Muscle of arm (tissue), 14 donors: ENCODE measurements at places on chromosomes 5 and 9.

- DNase-seq = no peak
Observed at GRCh38 chr9:111948951-111949350, 52.3 kb downstream of the UGCG start.

GRCh38 chr5:149904293-149904886 lies 40.2 kb downstream of the PDE6A start:
- no peak for DNase-seq

GRCh38 chr9:17063535-17064135 lies 71.2 kb upstream of the CNTLN start:
- DNase-seq = peak; percentile 30

DNA sequence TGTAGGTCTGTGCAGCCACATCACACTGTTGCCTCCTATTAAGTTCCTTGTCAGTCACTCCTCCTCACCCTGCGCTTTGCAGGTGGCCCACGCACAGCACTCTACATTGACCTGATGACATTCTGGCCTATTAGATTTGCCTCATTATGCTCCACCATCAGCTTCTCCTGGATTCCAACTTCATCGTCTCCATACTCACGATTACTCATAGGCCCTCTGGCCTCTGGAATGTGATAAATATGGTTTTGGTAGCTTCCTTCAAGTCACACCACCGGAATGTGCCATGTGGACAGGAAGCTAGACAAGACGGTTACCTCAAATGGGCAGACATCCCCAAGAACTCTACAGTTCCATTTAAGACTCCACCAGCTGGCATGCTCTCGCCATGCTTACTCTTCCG lies 158.0 kb upstream of the LHFPL2 start:
- no peak for DNase-seq

GRCh38 chr5:54567996-54568395 lies 50.4 kb downstream of the SNX18 start:
- DNase-seq = no peak

- no peak for DNase-seq
Observed at GRCh38 chr5:100634937-100635534, 99.9 kb downstream of the FAM174A start.

GRCh38 chr5:82517544-82518075 lies 239.5 kb upstream of the RPS23 start:
- DNase-seq = no peak

- DNase-seq = no peak
Observed at GRCh38 chr9:124358631-124359030, 56.6 kb downstream of the PSMB7 start.

DNA sequence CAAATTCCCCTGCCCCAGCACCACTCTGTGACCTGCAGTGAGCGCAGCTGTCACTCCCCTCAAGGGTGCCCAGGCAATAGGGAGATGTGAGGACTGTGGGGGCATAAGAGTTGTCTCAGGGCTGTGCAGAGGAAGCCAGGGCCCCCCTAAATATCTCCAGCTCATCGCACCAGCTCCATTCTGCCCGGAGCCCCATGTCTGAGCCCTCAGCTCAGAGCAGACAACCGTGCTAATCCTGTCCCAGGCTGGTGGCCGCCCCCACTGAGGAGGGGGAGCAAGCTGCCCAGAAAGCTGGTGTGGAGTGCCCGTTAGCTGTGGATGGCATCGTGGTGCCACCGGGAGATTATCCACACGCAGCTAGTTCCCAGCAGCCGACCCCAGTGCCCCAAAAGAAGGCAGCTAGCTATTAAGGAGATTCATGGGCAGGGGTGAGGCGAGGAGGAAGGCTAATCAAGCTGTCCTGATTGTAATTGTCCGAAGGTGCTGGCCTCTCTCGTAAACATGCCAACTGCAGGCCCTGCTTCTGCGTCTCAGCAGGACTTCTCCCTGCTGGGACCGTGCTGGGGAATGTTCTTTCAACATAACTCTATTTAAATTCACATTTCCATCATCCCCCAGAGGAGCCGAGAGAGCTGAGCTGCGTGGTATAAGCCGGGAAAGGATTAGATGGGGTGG lies 17.0 kb upstream of the FIBCD1 start:
- DNase-seq = no peak

DNA sequence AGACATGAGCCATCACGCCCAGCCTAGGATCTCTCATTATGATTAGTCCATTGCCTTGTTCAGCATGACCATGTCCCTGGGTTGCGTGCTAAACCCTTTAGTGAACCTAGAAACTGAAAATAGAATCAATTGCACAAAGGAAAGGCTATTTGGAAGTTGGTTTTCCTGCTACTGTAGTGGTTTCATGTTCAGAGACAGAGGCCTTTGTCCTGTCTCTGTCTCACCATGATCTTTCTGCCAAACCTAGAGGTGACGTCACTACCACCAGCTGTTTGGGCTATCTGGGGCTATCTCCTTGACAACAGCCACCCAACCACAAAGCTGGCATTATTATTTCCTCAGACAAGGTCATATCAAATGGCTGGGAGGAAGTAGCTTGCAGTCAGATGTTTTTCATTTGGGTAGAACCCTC lies 4.0 kb upstream of the CDK5RAP2 start:
- peak; percentile 52 for DNase-seq

DNA sequence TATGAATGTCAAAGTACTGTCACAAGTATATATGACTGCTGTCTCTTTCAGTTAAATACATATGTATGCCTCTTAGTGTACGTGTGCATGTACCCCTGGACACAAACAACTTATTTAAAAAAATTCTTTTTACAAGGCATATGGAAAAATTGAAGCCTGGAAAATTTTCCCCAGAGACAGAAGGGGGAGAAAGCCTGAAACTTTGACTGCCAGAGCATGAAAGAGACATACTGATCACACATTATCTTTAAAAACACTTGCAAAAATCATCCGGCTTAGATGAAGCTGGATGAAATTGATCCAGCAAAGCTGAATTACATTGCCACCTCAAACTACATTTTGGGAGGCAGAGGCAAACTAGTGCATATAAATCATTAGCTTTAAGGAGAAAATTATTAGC lies 88.0 kb upstream of the NFIB start:
- peak; percentile 56 for DNase-seq

DNA sequence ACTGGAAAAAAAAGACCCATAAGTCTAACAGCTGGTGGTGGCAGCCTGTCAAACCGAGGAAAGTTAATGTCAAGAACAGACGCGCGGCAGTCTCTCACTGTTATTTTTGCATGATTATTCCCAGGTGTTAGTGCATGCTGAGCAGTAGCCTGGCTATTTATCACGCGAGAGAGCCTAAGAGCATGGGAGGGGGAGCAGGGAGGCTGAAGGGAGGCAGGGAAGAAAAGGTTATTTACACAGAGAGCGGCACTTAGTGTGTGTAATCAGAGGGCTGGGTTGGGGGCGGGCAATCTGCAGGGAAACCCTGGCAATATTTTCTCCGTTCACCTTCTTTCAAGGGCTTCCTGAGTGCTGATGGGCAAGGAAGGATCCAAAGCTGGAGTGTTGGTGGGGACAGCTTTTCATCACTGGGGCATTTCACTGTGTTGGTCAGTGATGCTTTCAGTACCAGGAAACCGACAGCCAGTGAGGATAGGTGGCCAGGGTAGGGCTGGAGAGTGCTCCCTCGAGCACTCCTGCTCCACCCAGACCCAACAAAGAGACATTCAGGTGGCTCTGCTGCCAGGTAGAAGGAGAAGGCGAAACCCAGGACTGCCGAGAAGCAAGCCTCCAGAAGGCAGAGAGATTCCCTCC lies 39.6 kb downstream of the ZNF608 start:
- DNase-seq = peak; percentile 91

DNA sequence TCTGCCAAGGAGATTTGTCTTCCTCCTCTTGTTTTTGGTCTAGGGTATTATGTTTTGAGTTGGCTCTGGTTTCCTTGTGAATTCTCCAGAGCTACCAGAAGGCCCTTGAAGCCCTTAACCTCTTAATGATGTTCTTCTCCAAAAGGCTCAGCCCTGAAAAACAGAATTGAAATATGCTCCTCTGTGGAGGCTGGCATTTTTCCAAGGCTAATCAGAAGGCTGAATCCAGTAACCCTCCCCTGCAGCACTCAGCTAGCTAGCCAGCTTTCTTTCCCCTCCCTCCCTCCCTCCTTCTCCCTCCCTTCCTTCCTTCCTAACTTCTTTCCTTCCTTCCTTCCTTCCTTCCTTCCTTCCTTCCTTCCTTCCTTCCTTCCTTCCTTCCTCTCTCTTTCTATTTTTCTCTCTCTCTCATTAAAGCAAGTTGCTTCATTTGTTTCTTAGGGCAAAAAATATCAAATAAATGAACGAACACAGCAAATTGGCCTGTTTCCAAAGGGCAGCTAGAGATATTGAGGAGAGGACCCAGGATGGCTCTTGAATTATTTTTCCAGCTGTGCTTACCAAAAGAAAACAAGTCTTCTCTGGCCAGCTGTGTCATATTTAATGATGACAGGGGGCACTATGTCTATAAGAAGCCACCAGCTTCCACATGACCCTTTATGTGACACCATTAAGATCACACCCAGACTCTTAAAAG lies 38.7 kb downstream of the JAKMIP2 start:
- peak; percentile 21 for DNase-seq

- no peak for DNase-seq
Observed at GRCh38 chr5:91282210-91282609, 100.9 kb downstream of the ARRDC3 start.

DNA sequence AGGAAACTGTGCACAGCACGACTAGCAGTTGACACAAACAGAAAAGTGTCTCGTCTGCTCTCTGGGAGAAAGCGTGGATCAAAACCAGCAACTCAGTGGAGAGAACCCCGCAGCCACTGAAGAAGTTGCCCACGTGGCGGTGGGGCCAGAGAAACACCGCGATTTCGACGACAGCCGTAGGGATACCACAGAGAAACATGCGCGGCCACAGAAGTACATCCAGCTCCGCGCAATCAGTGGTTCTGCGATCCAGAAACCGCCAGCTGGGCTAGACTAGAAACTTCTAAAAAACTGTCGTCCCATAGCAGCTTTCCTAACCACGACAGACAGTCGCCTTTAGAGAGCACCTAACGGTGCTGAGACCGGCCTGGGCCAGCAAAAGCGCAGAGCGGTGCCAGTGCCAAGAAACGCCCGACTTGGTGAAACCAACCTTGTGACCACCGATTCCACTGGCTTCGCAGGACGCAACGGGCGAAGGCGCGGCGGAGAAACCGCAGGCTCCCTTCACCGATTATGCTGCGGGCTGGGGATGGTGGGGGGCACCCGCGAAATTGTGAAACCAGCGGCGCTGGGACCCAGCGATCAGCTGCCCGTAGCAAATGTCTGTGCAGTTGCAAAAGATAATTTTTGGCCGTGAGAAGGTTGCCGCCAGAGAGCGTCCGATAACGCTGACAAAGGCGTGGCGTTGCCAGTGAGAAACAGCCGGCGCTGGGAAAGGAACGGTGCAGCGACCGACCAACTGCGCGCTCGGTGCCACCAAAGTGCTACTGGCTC lies 2.7 kb upstream of the ANXA2R start:
- DNase-seq = peak; percentile 78

DNA sequence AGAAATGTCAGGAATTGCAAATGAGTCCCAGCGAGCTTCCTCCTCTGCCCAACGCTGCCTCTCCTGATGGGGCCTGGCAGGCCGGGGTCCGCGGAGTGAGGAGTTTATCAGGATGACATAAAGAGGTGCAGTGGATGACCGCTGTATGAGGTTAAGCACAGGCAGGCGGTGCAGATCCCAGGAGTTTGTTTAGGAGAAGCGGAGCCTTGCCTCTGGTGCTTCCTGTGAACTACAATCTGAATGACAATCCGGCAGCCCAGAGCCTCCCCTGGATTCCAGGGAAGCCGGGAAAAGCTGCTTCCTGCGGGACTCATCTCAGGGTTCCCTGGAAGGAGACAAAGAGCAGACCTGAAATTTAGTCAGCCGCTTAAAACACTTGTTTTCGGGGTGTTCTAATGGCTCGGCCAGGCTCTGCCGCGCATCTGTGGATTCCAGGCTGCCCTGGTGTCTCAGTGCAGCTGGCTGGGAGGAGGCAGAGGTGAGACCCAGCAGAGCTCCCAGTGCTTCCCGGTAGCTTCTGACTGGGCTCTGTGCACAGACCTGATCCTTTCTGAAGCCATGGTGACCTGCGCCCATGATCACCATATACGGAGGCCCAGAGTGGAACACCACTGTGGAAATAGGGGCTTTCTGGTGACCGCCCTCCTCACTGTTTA lies 69.8 kb upstream of the IRX4 start:
- no peak for DNase-seq

GRCh38 chr9:134617836-134618162 lies 23.8 kb upstream of the COL5A1 start:
- no peak for DNase-seq

DNA sequence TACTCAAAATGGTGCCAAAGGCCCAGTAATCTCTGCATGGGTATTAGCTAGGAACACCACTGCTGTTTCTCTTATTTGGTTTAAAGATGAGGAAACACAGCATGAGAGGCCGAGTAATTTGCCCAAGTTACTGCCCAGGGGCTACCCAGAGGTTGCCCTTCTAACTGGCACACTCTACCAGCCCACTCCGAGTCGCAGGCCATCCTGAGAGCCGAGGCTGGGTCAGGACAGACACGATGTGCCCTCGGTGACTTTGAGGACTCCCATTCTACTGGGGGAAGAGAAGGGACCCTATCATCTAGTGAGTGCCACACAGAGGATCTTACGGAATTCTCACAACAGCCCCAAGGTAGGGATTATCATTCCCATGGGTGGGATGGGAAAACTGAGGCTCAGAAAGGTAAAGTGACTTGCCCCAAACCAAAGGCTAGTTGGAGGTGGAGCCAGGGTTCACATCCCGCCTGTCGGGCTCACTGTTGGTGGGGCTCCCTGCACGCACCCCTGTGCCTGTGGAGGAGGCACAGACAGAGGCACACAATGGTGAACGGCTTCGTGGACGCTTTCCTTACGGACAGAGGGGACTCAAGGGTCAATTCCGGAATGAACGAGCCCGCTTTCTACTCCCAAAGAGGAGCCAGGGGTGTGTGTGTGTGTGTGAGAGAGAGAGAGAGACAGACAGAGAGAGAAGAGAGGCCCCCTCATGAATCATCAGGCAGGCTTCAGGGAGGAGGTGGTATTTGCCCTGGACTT lies 225.0 kb downstream of the MELK start:
- no peak for DNase-seq

- DNase-seq = no peak
Observed at GRCh38 chr9:87035879-87036278, 88.6 kb upstream of the GAS1 start.

DNA sequence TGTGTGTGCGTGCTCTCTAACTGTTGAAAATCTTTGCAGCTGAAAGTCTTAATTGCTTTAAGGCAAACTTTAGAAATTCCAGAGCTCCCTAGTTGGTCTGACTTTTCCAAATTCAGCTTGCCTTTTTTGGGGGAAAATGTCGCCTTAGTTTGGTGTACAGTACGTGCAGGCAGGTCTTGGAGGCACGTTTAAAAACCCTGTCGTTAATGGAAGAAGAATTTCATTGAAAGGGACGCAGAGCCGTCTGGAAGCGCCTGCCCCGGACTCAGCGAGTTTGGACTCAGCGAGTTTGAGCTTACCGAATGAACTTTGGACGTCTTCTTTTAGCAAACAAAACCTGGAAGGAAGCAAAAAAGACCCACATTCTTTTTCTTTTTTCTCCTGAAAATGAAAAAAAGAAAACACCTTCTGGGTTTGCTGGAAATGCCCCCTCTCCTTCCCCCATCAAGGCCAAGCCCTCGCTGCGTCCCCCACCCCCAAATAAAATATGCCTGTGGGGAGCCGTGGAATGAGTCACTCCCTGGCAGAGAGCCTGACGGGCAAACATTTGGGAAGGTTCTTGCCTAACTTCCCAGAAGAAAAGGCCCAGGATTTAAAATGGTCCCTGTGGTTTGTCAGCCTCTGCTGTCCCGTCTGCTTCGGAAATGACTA lies 1.5 kb downstream of the NEK6 start:
- no peak for DNase-seq

GRCh38 chr5:137669811-137670210 lies 66.1 kb downstream of the KLHL3 start:
- DNase-seq = no peak

- DNase-seq = no peak
Observed at GRCh38 chr9:76897804-76898525, 7.9 kb downstream of the PRUNE2 start.
